ENCODE measurements at places on chromosomes 2 and 18.

- H3K27me3 ChIP-seq = peaks cover 2% of the 10 kb centered on the region
- peaks cover 24% of the 10 kb centered on the region for H3K4me1 ChIP-seq
- DNase-seq = no peak
- no peak overlapping the region for H3K27ac ChIP-seq
- no peak overlapping the region for H3K4me3 ChIP-seq
These were observed 344.2 kb downstream of the MTX2 start for GRCh38 chr2:176613323-176613987.

DNA sequence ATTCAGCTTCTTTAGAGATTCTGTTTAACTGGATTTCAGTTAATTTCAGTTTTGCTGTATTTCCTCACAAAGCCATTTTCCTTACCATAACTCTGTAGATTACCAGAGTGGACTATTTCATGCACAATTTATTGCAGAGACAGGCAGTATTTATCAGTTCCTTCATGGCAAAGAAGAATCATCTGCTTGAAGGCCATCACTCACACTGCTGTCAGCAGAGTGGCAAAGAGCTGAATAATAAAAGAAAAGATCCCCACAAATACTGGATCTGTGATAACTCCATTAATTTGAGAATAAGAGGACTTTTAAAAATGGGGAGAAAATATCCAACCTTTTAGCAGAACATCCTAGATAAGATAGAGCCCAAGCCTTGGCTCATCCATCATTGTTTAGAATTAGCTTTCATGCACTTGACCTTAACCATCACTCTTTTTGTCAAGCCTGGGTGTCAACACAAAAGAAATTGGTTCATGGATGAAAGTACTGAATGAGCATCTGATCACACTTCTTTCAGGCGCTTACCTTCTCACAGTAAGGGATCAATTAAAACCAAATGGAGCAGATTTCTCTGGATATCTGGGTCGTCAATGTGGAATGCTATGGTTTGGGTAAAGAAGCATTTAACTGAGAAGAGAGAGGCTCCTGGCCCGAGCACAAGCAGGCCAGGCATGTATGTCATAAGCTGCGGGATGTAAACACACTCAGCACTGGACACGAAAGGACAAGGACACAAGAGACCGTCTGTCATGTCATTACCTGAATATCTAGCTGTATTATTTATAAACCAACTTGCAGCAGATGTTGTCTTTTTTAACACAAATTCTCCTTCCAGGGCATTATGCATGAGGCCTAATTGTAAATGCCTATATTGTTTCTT, 376.2 kb downstream of the ZNF521 start:
- H3K4me1 ChIP-seq = peaks cover 9% of the 10 kb centered on the region
- DNase-seq = no peak
- H3K27me3 ChIP-seq = peaks cover 36% of the 10 kb centered on the region
- no peaks in the 10 kb centered on the region for H3K36me3 ChIP-seq

DNA sequence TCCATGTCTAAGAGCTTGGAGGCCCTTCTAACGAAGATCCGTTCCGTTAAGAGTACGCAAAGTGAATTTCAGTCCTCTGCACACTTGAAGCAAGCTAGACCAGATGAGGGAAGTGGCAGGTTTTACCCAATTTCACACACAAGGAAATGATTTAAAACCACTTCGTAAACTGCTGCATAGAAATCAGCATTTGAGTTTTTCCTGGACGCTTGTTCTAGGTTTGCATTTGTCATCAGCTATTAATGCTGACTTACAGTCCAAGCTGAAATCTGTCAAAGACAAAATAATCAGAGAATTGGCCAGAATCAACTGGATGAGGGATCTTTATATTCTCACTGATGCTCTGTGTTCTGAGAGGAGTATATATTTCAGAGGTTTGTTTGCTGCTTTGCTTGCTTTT, 117.6 kb upstream of the RASGRP3 start:
- no peak for DNase-seq
- no peaks in the 10 kb centered on the region for H3K27me3 ChIP-seq
- no peak overlapping the region for H3K27ac ChIP-seq
- H3K4me3 ChIP-seq = no peak overlapping the region
- peaks cover 2% of the 10 kb centered on the region for H3K4me1 ChIP-seq

- H3K27ac ChIP-seq = no peak overlapping the region
- no peak for DNase-seq
- H3K27me3 ChIP-seq = no peaks in the 10 kb centered on the region
- no peaks in the 10 kb centered on the region for H3K36me3 ChIP-seq
These were observed 103.5 kb downstream of the CPO start for GRCh38 chr2:207042841-207043240.
